ENCODE measurements at places on chromosomes 5 and 9. TPM values are rescaled to one million over a fixed set of nuclear protein-coding genes. Genes with fewer than 3 reads are reported as not detected.

The SLC28A3 gene
- 1.9 TPM for total RNA-seq

The CDH12 gene
- total RNA-seq = not detected

The SIT1 gene
- total RNA-seq = not detected

The SNX24 gene
- total RNA-seq = 21.7 TPM

The ENHO gene
- total RNA-seq = not detected

The DMGDH gene
- 0.18 TPM for total RNA-seq

The MOB3B gene
- total RNA-seq = under 0.01 TPM

The HTR1A gene
- total RNA-seq = not detected

The LURAP1L gene
- total RNA-seq = 6.1 TPM

The IFNA13 gene
- not detected for total RNA-seq

The CD180 gene
- not detected for total RNA-seq

The WDR31 gene
- total RNA-seq = 0.28 TPM

The PIGO gene
- total RNA-seq = 8.1 TPM

The ENTREP1 gene
- not detected for total RNA-seq

All from IMR-90 (cell line).